ENCODE measurements at places on chromosomes 13 and 19. TPM values are rescaled to one million over a fixed set of nuclear protein-coding genes. Genes with fewer than 3 reads are reported as not detected.

DNA sequence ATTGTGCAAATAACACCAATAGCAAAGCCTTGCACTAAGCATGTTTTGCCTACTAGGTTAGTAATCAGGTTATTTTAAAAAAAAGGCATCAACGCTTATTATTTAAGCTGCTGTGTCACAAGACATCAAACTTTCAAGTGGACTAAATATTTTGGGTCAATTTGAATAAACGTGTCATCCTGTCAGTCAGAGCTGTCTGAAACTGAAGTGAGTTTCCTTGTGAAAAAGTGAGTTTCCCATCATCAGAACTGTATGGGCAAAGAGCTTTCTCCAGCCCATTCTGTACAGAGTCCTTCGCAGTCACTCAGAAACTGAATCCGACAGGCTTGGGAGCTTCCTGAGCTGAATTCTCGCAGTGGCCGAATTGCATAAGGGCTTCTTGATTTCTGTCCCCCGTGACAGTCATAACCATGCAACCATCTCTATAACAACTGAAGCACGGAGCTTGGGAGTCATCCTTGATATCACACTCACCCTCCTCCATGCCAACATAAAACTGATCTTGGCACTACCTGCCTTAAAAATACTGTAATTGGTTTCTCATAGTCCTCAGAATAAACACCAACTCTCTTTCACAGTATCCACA lies 139.8 kb downstream of the MIPEP start:
- no peak for DNase-seq

GRCh38 chr19:18364826-18365528 lies 21.0 kb upstream of the GDF15 start:
- DNase-seq: peak; percentile 100

DNA sequence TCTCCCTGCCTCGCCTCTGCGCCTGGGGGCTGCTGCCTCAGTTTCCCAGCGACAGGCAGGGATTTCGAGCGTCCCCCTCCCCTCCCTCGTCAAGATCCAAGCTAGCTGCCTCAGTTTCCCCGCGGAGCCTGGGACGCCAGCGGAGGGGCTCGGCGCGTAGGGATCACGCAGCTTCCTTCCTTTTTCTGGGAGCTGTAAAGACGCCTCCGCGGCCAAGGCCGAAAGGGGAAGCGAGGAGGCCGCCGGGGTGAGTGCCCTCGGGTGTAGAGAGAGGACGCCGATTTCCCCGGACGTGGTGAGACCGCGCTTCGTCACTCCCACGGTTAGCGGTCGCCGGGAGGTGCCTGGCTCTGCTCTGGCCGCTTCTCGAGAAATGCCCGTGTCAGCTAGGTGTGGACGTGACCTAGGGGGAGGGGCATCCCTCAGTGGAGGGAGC lies 722 bp upstream of the ICAM1 start:
- DNase-seq: no peak

DNA sequence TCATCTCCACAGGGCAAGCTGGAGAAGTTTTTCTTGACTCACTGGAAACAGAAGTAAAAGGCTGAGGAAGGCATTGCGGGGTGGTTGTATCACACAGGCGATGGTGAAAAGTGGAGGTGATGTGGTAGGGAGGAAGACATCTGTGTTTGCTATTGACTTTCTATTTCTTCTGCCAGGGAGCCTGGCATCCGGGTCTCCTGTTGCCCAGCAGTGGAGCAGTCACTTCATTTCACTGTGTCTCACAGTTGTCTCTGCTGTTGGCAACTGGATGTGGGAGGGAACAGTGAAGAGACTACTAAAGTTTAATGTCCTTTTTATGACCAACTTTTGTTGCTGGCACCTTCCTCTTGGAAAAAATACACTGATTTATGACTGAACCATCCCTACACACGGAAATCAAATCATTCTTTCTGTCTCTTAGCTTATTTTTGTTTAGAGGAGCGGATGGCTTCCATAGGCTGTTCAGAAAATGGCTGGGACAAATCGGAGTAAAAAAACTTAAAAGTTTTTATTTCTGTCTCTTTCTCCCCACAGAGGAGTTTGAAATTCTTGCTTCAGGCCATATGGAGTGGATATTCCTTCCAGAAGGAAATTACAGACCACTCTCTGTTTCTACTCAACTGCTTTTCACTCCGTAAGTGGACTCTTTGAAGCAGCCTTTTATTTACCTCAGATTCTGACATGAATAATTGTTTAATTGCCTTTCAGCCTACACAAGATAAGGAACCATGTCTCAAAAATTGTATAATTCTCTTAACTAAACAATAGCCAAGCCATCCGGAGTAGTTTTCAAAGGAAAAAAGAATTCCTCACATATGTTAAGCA lies 23.8 kb upstream of the MEDAG start:
- DNase-seq: no peak

Gene NOVA2
- 0.27 TPM for total RNA-seq

DNA sequence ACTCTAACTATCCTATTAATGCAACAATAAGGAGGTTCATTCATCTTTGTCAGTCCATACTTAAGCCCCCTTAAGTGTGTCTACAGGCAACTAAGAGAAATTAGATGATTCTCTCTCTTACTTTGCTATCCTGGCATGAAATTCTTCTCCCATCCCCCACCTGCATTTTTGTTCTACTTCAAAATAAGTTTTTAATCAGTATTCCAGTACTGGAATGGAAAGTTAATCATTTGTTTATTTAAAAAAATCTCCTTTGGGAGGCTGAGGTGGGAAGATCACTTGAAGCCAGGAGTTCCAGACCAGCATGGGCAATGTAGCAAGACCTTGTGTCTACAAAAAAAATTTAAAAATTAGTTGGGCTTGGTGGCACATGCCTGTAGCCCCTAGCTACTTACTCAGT lies 222.1 kb downstream of the MZT1 start:
- no peak for DNase-seq

DNA sequence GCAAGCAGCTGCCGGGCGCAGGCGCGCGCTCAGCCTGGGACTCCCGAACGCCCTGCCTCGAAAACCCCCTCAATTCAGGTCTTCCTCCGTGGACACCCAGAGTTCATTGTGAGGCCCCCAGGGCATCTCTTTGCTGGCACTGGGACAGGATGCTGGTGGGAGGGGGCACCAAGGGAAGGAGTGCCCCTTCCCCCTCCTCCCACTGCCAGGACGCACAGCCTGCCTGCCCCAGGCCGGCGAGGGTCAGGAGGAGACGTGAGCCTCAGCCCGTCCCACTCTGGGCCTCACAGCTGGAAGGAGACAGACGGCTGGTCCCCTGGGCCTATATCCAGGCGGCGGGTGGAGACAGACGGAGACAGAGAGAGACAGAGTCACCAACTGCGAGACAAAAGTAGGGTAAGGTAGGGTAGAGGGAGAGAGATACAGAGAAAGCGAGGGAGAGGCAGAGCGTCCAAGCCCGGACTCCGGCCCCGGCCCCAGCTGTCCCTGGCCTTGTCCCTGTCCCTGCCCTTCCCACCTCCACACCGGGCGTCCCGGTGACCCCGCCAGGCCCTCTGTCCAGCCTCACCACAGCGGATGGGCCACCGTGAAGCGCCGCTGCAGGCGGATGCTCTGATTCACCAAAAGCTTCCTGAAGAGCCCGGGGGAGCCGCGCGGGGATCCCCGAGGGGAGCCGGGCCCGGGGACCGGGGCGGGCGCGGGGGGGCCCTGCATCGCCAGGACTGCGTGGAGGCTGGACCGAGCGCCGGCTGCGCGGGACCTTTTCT lies at the start of gene PDE4C:
TSS of gene PDE4C (minus strand) at position 737 of the 767 bp plus-strand sequence. CDS start at position 714, 23 bp downstream.
- no peak for DNase-seq

Gene COL5A3
- 4.1 TPM for total RNA-seq

- peak; percentile 70 for DNase-seq
Observed at GRCh38 chr13:94305463-94305862, 174.0 kb downstream of the DCT start.

DNA sequence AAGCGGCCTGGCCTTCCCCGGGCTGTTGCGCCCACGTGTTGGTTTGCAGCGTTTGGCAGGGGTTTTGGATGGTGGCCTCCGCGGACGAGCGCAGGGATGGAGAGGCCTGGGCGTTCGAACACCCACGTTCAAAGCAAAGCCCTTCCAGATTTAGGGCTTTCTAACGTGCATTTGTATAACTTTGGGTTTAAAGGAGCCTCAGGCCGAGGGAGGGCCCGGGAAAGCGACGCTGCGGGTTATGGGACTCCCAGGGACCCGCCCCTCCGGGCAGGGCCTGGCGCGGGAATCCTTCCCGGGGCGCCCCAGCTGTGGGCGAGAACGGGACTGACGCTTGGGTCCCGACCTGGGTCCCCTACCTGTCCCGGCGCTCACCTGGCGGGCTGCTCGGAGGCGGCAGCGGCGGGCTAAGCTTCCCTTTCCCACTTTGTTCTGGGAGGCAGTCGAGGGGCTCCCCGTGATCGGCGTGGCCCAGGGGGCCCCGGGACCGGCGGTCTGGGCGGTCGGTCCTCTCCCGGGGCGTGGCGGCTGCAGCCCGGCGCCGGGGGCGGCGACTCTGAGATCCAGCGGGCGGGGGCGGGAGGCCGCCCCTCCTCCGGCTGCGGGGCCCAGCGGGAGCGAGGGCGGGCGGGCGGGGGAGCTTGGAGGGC lies at the start of gene FBXO17:
TSS of gene FBXO17 (minus strand) at position 529 of the 647 bp plus-strand sequence. CDS start 25,423 bp downstream, outside the sequence.
- DNase-seq: peak; percentile 71
